ENCODE measurements at places on chromosomes 6 and 20.
A peak's percentile ranks its signal among the peaks of the same experiment; 100 is the strongest.

DNA sequence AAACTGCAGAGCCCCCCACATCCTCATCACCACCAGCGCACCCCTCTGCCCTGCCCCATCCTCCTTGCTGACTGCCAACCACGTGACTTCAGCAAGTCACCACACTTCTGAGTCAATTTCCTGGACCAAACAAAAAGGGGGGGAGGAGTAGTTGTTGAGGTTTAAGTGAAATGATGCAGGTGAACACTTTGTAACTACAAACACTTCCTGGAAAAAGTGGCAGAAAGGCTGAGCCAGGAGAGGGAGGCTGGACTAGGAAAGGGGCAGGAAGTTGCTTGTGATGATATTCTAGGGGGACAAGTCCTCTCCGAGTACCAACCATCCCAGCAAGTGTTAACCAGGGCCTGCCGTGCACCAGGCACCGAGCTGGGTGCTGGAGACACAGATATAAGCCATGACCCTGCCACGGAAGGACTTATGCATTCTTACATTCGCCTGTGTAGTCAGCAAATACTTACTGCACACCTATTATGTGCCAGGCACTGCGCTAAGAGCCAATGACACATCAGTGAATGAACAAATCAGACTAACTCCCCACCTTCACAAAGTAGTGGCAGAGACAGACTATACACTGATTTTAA is 67.3 kb downstream of the PREX1 start:
- DNase-seq: peak; percentile 53

GRCh38 chr6:102488729-102489128 is 1095.2 kb downstream of the GRIK2 start:
- no peak for DNase-seq

DNA sequence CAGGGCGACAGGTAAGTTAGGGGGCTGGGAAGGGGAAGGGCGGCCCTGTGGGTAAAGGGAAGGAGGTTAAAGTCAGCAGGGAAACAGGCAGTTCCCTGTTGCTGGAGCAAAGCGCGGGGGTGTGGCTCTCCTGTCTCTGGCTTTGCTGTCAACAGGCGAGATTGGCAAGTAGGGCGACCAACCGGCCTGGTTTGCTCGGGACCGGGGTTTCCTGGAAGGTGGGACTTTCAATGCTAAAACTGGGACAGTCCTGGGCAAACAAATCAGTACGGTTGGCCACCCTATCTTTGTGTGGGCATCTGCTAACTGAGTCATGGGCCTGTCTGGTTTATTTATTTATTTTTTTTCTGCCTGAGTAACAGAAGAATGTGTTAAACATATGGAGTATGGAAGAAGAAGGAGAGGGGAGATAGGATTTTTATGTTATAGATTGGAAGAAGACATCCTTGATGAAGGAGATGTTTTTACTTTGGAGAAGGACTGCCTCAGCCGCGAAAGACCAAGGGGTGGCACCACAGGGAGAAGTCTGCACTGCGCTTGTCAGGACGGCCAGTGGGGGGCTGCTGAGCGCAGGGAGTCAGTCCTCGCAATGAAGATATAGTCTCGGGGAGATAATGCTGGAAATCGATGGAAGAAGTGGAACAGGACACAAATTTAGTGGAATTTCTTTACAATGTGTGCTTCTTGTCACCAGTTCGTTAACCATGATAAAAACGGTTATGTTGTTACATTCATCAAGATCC is 43.4 kb upstream of the ESR1 start:
- DNase-seq: peak; percentile 49

GRCh38 chr6:21885111-21885510 is 291.6 kb downstream of the SOX4 start:
- DNase-seq: no peak

GRCh38 chr20:7195704-7196103 is 428.2 kb downstream of the BMP2 start:
- no peak for DNase-seq

GRCh38 chr6:36360241-36361054 is 23.8 kb upstream of the BNIP5 start:
- peak; percentile 77 for DNase-seq

GRCh38 chr6:93819189-93819588 is 399.8 kb upstream of the EPHA7 start:
- no peak for DNase-seq

- DNase-seq: no peak
Observed at GRCh38 chr6:135390458-135390857, 107.1 kb downstream of the AHI1 start.

DNA sequence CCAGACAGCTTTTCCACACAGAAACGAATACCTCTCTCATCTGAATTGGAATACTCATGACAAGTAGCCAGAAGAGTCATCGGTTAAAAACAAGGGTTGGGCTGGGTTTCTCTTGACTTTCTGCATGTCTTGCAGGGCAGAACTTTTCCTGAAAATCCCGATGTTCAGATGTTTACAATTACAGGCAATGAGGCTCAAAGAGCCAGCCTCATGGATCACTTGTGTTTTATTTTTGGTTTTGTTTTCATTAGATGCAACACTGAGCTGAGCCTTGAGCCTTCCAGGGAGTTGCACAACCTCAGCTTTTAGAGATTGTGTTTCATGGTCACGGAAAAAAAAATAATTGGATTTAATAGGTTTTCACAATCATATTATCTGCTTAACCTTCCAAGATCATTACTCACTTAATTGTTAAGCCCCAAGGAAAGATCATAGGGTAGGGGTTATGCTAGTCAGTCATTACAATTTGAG is 288.1 kb upstream of the PRDM1 start:
- DNase-seq: no peak

DNA sequence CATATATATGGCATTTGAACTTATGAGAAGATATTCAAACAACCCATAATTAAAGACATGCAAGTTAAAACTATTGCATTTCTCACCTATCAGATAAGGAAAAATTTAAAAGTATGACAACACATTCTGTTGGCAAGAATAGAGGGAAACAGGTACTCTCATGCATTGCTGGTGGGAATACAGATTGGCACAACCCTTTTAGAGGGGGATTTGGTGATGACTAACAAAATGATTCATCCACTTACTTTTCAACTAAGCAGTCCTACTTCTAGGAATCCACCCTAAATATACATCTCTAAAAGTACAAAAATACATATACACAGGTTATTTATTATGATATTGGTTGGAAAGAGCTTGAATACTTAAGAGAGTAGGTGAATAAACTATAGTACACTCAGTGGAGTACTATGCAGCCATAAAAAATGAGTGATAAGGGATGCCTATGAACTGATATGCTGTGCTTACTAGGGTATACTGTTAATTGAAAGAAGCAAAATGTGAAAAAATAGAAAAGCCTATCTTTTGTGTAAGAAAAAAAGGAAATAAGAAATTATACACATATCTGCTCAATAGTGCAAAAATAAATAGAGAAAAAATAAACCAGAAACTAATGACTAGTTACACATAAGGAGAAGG is 42.2 kb downstream of the ADAT2 start:
- DNase-seq: no peak

DNA sequence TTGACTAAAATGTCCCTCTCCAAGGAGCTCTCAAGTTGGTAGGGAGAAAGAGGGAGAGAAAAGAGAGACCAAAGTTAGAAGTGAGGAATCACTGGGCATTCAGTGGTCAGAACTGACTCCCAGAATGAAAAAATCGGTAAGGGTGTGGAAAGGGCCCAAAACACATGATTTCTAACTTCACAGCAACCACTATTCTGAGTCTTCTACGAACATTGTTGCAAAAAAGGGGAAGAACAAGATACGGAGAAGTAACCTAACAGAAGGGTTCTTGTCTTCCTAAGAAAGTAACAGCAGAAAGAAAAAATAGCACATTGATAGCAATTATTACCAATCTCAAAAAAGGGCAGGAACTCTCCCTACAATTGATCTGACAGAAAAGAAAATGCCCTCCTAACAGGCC is 65.6 kb downstream of the ATP9A start:
- no peak for DNase-seq

Measured in GM13977 (cell line).